ENCODE measurements at places on chromosomes 5 and 9. TPM values are rescaled to one million over a fixed set of nuclear protein-coding genes. Genes with fewer than 3 reads are reported as not detected.

CENPK gene
- total RNA-seq: 5.4 TPM

PTGDS gene
- total RNA-seq: 103 TPM

ABO gene
- total RNA-seq: not detected

AHRR gene
- 2.0 TPM for total RNA-seq

TIMD4 gene
- not detected for total RNA-seq

SLC34A3 gene
- not detected for total RNA-seq

ADAMTS12 gene
- 2.0 TPM for total RNA-seq

ADAMTS2 gene
- total RNA-seq: 1.7 TPM

PTCD2 gene
- 6.6 TPM for total RNA-seq

ZBED3 gene
- 3.2 TPM for total RNA-seq

ZMAT2 gene
- total RNA-seq: 53.6 TPM

CCDC183 gene
- 2.2 TPM for total RNA-seq

LCN15 gene
- not detected for total RNA-seq

TAF1L gene
- total RNA-seq: 0.25 TPM

SPATA31A1 gene
- total RNA-seq: not detected

SOHLH1 gene
- not detected for total RNA-seq

DAB2IP gene
- total RNA-seq: 16.5 TPM

C5orf58 gene
- not detected for total RNA-seq

PAEP gene
- not detected for total RNA-seq

SH3TC2 gene
- total RNA-seq: 0.49 TPM

HSPA4 gene
- 105 TPM for total RNA-seq

AK8 gene
- 0.49 TPM for total RNA-seq

S100Z gene
- not detected for total RNA-seq

TOR2A gene
- total RNA-seq: 6.4 TPM

SPACA9 gene
- total RNA-seq: 2.5 TPM

MUSK gene
- 0.25 TPM for total RNA-seq

CNTNAP3 gene
- 33.7 TPM for total RNA-seq

CCNO gene
- not detected for total RNA-seq

ARID3C gene
- not detected for total RNA-seq

SPINK6 gene
- not detected for total RNA-seq

PRDM9 gene
- not detected for total RNA-seq

FCN1 gene
- 0.98 TPM for total RNA-seq

TMEM252 gene
- not detected for total RNA-seq

SLC45A2 gene
- 0.49 TPM for total RNA-seq

PTPRD gene
- 205 TPM for total RNA-seq

LVRN gene
- total RNA-seq: 1.5 TPM

MRPS30 gene
- 116 TPM for total RNA-seq

FRMPD1 gene
- 0.49 TPM for total RNA-seq

C6 gene
- total RNA-seq: not detected

OSMR gene
- 2.2 TPM for total RNA-seq

GLDC gene
- total RNA-seq: 14.8 TPM

HEXB gene
- total RNA-seq: 23.6 TPM

NMRK1 gene
- 9.1 TPM for total RNA-seq

TRIM23 gene
- total RNA-seq: 64.7 TPM

PCDHAC1 gene
- 28.3 TPM for total RNA-seq

DEPDC1B gene
- total RNA-seq: 9.3 TPM

DNAI1 gene
- 0.25 TPM for total RNA-seq

P4HA2 gene
- total RNA-seq: 8.9 TPM

CMYA5 gene
- 0.74 TPM for total RNA-seq

SLC25A2 gene
- not detected for total RNA-seq

All from temporal lobe (tissue), 4 donors.